ENCODE measurements at places on chromosomes 6 and 20.

GRCh38 chr6:64774881-64775280 lies 932.1 kb downstream of the EYS start:
- DNase-seq, result no peak

DNA sequence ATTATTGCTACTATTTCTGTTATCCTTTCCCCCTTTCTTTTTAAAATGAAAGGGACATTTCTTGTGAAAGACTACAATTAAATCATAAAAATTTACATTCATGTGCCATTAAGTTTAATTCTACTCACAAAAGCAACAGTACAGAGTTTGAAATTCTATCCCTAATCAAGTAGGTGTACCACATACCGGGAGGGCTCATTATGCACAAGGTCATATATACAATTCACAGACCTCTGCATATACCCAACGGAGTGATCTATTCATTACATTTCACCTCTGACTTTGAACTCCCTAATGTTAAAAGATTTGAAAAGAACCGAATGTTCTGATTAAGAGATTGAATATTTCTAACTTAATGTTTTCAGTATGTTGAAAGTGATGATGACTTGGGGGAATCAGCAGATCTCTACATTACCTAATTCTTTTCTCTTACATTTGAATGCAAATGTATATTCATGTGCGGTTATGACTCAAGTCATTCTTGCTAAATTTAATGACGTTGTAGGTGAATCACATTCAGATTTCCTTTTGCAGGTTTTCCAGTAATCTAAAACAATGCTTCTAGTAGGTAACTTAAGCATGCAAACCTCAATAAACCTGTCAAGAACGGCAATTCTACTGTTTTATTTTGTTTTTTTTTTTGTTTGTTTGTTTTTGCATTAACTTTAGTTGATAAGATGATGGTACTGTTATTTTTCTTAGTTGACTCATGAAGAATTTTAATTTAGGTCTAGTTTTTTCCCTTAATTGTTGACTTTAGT lies 7.3 kb downstream of the EYA4 start:
- no peak for DNase-seq

DNA sequence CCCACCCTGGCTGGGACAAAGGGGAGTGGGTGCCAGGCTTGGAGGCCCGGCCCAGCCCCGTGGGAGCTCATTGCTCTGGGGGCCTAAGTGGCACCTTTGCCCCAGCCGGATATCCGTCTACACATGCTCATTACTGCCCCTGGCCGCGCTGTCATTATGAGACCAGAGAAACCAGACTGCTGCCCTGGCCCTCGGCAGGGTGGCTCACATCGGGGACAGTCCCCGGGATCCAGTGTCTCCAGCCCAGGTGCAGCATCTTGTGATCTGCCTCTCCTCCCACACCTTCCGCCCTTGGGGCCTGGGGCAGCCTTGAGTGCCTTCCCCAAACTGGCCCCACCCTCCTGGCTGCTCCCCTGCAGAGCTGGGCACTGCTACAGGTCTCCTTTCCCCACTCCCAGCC lies 4.9 kb downstream of the SRMS start:
- no peak for DNase-seq

- no peak for DNase-seq
Observed at GRCh38 chr6:45486736-45487135, 109.0 kb upstream of the SUPT3H start.

DNA sequence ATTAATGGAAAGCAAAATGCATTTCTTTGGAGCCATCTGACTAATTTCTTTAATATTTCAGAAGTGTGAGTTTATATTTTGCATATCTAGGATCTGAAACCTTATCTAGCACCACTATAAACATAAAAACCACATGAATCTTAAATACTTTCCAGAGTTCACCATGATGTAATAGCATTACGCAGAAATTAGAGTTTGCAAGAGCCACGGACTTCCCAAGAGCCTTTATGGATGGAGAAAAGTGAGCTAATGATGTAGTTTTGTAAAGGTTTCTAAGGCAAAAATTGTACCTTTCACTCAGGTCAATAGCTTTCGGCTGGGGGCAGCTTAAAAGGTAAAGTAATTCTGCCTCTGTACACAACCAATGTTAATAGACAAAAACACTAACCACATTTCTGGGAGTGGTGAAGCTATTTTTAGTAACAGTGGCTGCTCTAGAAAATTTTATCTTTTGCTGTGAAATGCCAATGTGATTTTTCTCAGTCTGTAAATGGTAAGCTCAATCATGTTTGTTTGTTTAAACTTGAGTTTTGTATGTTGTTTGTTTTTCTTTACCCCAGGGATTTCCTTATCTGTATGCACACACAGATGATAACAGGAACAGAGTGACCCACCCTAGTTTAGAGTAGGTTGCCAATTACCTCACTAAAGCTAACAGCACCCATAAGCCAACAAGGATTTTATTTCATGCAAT lies 80.5 kb downstream of the FILIP1 start:
- DNase-seq, result no peak

All from stimulated activated effector memory CD8-positive, alpha-beta T cell treated with anti-CD3 and anti-CD28 coated beads, Interleukin-12 subunit alpha, Interleukin-12 subunit beta, amount 100 ng/mL, for 72 hours (primary cell).